Left renal cortex interstitium (tissue), 4 donors: ENCODE measurements at places on chromosomes 1 and 21. TPM values are rescaled to one million over a fixed set of nuclear protein-coding genes. Genes with fewer than 3 reads are reported as not detected.

- no peak for DNase-seq
Observed at GRCh38 chr1:199109160-199109559, 470.3 kb downstream of the PTPRC start.

DNA sequence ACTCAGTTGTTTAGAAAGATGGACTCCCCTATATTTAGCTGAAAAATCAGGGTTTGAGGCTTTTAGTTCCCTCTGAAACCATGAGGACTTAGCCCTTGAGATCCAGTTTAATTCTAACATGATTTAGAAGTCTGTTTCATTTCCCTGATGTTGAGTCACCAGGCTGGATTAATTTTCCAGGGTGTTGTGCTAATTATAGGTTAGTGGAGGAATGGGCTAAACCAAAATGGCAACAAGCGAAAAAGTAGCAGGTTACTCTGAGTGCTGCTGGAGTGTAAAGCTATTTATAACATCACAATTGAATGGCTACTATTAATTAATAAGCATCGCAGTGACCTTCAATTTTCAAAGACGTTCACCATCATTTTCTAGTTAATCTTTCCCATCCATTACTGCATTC is 15.5 kb upstream of the USP24 start:
- DNase-seq: no peak

DNA sequence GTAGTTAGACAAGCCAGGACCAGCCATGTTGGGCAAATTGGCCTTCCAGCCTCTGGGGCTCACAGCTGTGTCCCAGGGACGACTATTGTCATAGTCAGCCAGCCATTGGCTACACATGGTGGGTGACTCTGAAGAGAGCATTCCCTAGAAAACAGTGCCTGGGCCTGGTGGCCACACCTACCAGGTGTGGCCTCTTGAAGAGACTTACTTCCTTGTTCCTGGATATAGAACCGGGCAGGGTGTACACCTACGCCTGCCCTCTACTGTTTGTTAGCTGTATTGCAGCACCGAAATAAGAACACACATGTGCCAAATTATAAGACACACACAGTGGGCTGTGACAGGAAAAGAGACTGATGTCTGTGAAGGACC is 134.6 kb upstream of the ARHGEF16 start:
- DNase-seq: no peak

GRCh38 chr1:240435996-240436566 is 175.9 kb downstream of the GREM2 start:
- DNase-seq: no peak

The RAB25 gene
- 55.8 TPM for polyA plus RNA-seq

The ADAMTSL4 gene
- 12.7 TPM for polyA plus RNA-seq
